GM12865 (cell line): ENCODE measurements at places on chromosomes 5 and 9.

GRCh38 chr5:91742550-91742949 lies 359.4 kb upstream of the ARRDC3 start:
- no peak for DNase-seq

DNA sequence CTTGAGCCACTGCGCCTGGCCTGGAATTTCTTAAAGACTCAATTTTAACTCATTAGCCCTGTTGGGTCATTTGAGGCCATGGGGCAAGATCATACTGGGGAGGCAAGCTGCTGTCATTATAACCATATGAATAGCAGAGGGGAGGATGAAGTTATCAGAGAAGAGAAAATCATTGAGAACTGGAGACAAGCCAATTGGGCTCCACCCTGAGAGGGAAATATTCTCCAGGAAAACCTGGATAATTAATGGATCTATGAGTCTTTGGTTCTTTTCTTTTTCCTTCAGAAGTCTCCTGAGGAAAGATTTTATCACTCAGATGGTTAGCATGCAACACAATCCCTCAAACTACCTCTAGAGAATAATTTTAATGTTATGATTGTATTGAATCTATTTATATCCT lies 569.6 kb upstream of the TUSC1 start:
- DNase-seq: no peak

DNA sequence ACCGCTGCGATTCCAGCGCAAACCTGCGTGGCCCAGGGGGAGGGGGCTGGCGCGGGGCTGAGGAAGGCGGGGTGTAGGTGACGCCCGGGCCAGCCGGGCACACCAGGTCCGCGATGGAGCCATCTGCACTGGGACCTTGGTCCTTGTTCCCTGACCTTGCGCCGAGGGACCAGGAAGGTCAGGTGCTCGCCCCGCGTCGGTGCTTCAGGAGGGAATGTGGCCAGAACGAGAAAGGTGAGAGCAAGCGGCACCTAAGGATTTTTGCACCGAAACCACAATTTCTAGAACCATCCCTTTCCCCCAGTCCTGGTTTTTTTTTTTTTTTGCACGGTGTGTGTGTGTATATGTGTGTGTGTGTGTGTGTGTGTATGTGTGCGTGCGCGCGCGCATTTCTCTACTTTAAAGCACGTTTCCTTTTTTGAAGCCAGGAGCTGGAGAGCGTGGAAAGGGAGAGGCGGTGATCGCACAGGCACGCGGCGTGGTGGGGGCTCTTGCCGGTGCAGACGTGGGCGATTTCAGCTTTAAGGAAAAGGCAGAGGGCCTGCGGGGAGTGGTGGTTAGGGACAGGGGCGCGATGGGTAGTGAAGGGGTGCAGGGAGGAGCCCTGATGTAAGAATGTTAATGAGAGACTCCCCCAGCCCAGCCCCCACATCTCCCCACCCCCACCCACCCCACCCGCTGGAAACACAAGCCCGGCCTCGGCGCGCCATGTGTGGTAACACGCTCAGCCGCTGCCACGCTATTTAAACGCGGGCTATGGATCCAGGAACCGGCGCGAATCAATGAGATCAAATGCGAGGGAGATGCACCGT lies at the start of gene NPR3:
TSS of gene NPR3 (plus strand) at position 772 of the 812 bp plus-strand sequence. CDS start 456 bp downstream, outside the sequence.
- DNase-seq: no peak

DNA sequence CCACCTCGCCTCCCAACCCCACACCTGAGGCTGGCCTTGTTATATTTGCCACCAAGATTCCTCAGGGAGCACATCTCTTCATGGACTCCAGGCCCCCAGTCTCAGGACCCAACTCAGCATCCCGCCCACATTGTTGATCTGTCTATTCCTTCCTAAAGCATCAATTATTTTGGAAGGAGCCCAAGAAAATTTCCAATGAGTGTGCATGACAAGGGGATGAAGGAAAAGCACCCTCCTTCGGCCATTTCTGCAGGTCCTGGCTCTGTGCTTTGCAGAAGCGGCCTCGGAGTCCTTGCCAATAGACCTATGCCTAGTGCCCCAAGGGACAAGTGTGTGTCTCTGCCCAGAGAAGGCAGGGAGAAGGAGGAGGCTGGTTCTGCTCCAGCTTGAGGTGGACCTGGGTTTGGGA lies 273.2 kb downstream of the GADD45G start:
- no peak for DNase-seq

DNA sequence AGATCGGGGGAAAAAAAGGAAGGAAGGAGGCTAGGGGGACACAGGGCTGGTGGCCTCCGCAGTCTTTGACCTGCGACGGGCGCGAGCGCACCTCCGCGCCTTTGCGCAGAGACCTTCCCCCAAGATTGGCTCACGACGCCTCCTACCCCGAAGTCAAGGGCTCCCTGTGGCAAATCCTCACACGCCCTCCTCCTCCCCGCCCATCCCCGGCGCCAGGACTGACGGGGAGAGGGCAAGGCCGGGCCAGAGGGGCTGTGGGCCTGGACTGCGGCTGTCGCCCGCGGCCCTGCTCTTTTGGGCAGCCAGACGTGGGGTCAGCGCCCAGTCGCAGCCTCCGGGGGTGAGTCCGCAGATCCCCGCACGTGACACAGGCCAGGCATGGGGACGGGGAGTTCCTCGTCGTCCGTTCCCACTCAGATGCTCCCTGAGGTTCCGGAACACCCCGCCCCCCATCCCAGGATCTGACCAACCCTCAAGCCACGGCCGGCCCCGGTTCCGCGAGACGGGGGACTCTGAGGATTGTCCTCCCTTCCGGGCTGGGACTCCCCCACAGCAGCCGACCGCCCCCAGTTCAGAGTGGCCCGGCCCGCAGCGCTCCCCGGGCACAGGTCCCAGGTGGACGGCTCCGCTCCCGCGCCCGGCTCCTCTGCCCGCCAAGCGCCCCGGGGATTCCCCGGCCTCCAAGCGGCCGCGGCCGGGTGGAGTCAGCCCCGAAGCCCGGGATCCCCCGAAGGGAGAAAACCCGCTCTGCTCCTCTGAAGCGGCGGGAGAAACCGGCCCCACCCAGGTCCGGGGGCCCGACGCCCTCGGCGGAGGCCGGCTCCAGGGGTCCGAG lies 543 bp upstream of the ANKRD33B start:
- DNase-seq: peak; percentile 75

DNA sequence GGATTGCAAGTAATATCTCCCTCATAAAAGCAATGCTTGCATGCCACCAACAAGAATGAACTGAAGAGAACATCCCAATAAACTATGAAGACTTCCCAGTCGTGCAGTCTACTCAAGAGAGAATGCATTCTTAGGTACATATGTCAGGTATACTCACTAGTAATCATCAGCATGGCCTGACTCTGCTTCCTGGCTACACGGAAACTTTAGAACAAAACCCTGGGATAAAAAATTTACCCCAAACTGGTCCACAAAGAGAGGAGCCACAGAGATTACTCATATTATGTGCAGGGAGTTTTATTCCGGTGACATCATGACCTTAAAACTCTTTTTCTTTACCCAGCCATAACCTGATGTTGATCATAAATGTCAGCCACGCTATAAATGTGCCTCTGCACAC lies 57.5 kb upstream of the PAPPA start:
- DNase-seq: no peak

GRCh38 chr5:76715486-76715735 lies 515 bp upstream of the F2R start:
- no peak for DNase-seq

DNA sequence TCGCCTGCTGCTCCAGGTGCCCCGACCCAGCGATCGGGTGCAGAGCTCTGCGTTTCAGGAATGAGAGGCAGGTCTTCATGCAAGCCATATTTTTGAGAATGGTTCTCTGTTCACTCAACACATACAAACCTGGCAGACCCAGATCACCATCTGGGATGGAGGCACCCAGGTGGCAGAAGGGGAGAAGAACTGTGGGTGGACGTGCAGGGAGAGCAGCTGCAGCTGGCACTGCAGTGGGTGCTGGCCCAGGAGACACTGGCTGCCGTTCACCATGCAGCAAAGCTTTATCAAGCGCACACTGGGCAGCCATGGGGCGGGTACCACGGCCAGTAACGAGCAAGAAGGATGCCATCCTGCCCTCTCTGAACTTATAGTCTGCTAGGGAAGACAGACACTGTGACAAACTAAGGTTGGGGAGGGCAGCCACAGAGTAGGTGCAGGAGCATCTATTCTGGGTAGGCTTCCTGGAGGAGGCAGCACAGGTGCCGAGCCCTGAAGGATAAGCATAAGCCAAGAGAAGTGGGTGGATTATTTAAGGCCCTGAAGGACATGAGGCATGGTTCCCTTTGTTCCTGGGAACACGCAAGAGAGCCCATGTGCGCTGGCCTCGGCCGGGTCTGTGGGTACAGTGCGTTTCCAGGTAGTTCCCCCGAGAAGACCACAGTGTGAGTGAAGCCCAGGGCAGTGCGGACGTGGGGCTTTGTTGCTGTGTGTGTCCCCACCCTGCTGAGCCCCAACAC lies 46.2 kb upstream of the FCN2 start:
- no peak for DNase-seq

- DNase-seq: no peak
These were observed 105.4 kb upstream of the TBCA start for GRCh38 chr5:77881528-77881927.

DNA sequence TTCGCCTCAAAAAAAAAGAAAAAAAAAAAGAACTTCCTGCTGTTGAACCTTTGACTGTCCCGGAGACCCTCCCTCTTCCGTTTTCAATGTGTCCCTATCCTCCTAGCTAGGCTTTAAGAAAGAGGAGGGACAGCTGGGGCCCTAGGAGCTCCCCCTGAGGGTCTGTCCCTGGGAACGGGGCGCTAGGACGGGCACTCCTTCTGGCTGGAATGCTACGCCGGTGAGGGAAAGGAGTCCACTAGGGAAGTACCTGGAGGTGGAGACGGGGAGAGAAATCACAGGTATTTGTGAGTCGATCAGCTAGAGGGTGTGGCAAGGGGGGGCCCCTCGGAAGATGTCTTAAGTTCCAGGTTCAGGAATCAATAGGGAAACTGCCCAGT lies 4.6 kb downstream of the SIT1 start:
- no peak for DNase-seq

DNA sequence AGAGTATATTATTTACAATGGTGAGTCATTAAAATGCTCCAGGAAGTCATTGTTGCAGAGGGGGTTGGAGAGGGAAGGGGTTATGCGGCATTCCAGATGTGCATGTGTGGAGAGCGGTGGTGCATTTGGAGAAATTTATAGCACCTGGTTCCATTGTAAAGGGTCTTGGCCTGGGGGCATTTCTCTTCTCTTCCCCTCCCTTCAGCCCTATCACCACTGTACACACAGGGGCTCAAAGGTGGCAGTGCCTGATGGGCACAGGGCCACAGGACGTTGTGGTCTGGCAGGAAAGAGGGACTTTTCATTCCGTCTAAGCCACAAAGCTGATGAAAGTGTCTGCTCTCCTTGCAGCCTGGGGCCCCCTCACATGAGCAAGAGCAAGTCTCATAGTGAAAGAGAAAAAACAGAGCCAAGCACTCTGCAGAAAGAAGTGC lies 442.4 kb upstream of the ZNF462 start:
- DNase-seq: peak; percentile 85

DNA sequence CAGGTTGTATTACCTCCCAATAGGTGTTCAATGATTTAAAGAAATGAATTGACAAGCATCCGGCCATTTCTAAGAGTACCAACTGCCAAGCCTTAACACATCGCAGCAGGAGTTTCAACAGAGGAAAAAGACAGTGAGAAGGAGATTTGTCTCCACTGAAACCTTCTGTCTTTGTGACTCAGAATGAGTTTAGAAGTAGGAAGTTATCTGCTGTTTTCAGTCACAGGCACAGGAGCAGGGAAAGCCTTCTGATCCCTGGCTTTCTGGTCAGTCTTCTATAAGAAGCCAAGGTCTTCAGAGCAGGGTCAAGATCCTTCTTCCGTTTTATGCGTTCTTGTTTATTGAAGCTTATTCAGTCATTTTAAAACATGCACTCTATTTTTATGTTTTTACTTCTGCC lies 390.7 kb upstream of the PCSK5 start:
- no peak for DNase-seq

DNA sequence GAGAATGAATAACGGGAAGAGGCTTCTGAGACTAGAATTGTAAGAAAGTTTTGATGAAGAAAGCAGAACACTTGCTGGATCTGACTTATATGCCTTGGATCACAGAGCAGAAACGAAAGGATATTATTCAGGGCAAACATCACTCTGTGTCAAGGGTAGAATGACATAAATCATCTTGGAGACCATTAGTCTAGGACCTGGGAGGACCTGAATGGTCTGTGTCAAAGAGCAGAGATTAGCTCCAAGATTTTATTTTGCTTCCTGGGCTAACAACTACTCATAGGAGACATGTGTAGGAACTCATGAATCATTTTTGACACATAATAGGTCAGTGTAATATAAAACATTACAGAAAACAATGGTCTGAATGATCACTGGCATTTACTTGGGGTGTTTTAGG lies 417.9 kb downstream of the SLCO4C1 start:
- DNase-seq: no peak

DNA sequence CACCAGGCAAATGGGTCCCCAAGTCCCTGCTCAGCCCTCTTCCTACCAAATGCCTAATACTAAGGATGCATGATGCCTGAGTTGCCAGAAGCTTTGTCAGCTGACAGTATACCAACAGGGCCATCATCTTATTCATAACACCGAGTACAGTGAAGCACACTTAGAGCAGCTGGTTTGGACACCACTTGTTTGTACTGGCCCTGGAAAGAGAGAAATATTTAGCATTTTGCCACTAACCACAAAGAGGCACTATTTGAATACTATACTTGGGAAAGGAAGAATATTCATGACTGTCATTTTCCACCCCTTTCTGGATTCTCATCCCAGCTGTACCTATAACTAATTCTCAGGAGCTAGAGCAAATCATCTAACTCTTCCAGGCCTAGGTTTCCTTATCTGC lies 364.4 kb upstream of the KIF2A start:
- no peak for DNase-seq

- DNase-seq: no peak
These were observed 31.6 kb downstream of the NSUN2 start for GRCh38 chr5:6601271-6601670.

DNA sequence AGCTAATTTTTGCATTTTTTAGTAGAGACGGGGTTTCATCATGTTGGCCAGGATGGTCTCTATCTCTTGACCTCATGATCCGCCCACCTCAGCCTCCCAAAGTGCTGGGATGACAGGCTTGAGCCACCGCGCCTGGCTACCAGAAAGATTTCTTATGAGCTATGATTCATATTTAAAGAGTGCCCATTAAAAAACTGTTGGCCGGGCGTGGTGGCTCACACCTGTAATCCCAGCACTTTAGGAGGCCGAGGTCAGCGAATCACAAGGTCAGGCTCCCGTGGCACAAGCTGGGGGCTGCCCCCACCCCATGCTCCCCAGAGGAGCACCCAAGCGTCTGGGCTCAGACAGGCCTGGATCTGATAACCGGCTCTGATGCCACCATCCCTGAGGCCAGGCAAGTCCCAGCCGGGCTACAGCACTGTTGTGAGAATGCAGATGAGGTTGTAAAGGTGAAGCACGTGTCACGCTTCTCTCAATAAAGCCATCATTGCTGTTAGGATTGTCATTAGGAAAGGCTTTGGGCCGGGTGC lies 13.9 kb downstream of the QRFP start:
- no peak for DNase-seq

- peak; percentile 45 for DNase-seq
These were observed 5.1 kb upstream of the RGMB start for GRCh38 chr5:98768160-98768959.

- DNase-seq: no peak
These were observed 27.5 kb upstream of the SLC2A8 start for GRCh38 chr9:127369428-127369827.
